ENCODE measurements at places on chromosomes 16 and 17.

GRCh38 chr17:38799501-38800236, at the start of gene PIP4K2B:
Gene PIP4K2B, minus strand, starts transcription at chr17:38799556. Its CDS starts 132 bp downstream, at chr17:38799424.
- DNase-seq: peak; percentile 99

DNA sequence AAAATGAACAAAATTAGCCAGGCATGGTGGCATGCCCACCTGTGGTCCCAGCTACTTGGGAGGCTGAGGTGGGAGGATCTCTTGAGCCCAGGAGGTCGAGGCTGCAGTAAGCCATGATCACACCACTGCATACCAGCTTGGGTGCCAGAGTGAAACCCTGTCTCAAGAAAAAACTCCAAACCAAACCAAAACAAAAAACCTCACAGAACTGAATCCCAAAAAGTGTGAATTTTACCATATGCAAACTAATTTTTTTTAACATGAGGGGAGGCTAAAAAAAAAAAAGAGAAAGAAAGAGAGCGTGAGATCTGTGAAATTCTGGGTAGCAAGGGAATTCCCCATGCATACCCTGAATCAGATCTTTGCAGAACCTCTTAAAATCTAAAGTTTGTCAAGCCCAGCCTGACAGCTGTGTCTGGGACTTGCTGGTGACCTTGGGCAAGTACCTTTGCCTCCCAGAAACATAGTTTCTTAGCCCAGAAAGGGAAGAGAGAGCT, 17.1 kb upstream of the CDH1 start:
- no peak for DNase-seq

DNA sequence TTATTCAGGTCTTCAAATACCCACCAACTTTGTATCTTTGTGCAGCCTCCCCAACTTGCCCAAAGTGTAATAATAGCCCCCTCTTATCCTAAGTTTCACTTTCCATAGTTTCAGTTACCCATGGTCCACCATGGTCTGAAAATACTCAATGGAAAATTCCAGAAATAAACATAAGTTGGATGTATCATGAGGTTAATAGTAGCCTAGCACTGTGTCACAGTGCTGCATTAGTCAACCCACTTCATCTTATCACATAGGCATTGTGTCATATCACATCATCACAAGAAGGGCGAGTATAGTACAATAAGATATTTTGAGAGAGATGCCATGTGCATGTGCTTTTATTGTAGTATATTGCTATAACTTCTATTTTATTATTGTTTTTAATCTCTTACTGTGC, 21.9 kb downstream of the OMG start:
- no peak for DNase-seq

DNA sequence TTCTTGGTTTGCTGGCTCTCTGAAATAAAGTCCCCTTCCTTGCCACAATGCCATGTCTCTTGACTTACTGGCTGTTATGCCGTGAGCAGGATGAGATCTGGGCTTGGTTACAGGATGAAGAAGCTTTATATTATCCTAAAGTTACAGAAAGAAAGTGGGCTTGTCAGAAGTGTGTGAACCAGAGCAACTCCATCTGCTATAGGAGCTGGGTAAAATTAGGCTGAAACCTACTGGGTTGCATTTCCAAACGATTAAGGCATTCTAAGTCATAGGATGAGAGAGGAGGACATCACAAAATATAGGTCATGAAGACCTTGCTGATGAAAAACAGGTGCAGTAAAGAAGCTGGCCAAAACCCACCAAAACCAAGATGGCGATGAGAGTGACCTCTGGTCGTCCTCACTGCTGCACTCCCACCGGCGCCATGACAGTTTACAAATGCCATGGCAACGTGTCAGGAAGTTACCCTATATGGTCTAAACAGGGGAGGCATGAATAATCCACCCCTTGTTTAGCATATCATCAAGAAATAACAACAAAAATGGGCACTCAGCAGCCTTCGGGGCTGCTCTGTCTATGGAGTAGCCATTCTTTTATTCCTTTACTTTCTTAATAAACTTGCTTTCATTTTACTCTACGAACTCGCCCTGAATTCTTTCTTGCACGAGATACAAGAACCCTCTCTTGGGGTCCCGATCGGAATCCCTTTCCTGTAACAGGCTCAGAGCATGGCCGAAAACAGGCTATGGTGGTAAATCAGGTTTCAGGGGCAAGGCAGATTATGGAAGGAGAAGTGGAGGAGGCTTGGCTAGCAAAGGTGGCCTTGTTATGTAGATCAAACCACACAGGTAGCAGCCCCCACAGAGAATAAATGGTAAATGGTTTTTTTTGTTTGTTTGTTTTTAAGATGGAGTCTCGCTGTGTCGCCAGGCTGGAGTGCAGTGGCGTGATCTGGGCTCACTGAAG, 81.3 kb upstream of the C16orf82 start:
- no peak for DNase-seq

- no peak for DNase-seq
Measured at GRCh38 chr16:84631886-84632285, 14.0 kb upstream of the COTL1 start.

- no peak for DNase-seq
Measured at GRCh38 chr16:14111713-14112538, 40.8 kb downstream of the MRTFB start.

DNA sequence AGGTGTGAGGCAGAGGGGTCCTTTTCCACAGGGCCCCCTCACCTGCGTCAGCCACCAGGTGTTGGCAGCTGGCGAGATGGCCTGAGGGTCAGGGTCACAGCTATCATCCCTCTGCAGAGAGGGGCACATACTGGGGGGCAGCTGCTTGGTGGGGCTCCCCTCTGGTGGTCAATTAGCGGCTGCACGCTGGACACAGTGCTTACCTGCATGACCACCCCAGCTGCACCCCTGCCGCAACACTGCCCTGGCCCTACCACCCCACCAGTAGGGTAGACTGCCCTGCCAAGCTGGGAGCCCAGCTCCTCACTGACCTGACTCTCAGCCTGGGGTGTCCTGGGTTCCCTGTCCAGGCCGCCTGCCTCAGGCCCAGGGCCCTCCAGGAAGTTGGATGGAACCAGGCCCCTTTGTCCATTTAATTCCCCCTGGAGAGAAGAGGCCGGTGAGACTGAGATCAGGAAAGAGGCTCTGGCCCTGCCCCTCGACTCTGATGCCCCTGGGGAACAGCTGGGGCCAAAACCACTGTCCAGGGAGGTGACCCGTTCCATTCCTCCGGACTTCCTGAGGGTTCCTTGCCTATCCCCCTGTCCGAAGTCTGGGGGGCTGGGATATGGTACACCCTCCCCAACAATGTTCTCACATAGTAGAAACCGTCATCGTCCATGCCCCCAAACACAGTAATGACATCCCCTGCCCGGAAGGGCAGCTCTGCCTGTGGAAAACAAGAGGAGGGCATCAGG, 23.7 kb downstream of the TSPOAP1 start:
- no peak for DNase-seq

DNA sequence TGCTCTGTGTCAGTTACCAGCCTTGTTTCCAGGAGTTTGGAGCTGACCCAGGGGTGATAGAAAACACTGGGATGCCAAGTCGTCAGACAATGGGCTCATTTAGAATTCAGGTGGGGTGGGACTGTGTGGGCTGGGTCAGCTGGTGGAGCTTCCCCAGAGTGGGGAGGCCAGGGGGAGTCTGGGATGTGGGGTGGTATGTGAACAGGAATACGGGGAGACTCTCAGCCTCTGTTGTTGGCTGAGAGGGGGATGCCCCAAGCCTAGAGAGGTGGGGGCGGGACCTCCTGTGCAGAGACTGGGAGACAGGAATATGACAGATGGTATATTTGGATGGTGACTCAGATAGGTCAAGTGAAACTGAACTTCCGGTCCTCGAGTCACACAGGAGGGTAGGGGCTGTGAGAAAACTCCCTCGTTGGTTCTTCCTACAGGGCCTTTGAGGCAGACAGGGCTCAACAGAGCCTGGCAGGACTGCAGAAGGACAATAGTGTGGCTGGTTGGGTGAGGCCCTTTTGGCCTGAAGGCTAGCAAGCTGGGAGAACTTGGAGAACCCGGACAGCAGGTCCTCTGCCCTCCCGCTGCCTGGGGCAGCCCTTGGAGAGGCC, 23.7 kb downstream of the CDH1 start:
- no peak for DNase-seq

- DNase-seq: no peak
Measured at GRCh38 chr17:51778842-51779241, 379.7 kb downstream of the CA10 start.

DNA sequence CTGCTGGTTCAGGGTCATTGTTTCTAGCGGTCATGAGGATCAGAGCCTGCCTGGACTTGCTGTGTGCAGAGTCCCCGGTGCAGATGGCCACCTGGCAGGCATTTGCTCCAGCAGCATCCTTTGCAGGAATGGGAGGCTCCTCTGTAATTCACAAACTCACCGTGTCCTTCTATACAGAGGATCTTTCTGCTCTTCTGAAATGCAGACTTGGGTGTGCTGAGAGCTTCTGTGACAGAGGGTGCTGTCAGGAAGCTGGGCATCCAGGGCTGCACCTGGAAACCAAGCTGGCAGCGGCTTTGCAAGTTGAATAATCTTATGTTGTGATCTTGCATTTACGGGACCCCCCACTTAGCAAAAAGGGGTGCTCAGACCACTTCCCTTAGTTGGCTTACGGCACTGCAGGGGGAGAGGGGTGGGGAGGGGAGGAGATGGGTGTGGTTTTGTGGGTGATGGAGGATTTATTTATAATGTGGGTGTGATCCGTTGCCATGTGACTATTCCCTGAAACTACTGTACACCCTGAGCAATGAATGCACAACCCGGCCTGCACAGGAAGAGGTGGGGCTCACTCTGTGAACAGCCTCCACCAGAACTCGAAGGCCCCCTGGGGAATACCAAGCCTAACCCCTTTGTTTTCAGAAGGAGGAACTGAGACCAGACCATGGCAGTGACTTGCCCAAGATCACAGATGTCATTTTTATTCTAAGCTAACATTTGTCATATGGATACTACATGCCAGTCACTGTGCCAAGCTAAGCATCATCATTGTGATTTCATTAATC, 178.3 kb downstream of the PRKCB start:
- peak; percentile 23 for DNase-seq

DNA sequence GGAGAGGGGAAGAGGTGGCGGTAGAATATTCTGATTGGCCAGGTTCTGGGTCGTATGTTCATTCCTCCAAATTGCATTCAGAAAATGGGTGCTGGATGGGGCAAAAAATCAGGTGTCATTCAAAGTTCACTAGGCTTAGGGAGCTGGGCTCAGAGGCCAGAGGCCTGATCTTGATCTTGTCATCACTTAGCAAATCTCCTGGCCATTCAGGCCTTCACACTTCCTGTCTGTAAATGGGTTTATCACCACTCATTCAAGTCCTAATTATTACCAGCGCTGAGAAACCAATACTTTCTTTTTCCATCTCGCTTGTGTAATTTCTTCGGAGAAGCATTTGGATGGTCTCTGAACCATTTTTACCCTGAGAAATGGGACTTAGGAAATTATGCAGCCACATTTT, 50.8 kb downstream of the BMERB1 start:
- no peak for DNase-seq

- no peak for DNase-seq
Measured at GRCh38 chr16:84995663-84996062, 15.7 kb downstream of the ZDHHC7 start.

DNA sequence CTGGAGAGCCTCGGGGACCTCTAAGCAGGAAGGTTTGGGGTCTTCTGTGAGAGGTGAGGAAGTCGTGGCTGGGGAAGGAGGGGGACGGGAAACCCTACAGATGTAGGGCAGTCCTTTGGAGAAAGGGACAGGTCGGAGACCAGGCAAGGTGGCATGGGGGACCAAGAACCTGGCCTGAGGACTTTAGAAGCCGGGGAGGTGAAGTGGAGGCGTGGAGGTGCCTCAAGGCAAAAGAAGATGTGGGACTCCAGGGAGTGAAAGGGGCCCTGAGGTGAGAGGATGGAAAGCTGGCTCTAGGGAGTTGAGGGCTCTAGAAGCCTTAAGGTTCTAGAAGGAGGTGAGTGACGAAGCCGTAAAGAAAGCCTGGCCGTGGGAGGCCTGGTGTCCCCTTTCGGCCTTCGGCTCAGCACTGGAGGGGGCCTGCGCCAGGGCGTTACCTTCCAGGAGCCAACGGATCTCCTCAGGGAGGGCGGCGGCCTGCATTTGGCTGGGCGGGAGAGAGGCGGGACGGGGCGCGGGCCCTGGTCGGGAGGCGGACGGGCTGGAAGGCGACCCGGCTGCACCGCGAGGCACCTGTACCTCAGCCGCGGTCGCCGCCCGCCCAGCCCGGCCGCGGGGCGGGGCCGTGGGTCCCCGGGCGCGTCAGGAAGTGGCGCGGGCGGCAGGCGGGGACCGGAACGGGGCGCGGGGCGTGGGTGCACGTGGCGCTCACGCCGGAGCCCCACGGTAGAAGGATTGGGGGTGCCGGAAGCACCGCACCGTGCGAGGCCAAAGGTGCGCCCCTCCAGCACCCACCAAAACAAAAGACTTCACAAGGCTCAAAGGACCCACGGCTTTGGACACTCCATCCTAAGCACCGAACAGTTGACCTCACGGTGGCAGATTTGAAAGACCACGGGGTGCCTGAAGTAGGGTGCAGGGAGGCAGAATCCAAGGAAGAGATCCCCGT, at the start of gene SKAP1:
Gene SKAP1 (minus strand): TSS at position 577 of the 949 bp plus-strand sequence.
- DNase-seq: no peak

DNA sequence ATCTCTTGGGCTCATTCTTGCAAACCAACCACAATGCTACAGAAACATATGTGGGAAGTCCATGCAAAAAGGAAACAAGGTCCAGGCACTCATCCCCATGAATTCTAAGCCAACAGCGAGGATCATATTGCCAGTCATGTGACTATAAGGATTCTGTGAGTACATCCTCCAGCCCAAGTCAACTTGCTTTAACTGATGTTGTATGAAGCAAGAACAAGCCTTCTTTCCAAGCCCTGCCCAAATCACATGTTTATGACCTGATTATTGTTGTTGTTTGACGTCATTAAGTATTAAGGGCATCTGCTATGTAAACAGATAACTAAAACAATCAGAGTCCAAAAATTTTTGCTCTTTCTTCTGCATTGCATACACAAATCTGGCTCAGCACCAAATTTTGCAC, 78.2 kb upstream of the MON1B start:
- no peak for DNase-seq

- DNase-seq: no peak
Measured at GRCh38 chr17:73446617-73447016, 134.8 kb upstream of the CDC42EP4 start.

- DNase-seq: no peak
Measured at GRCh38 chr17:6800422-6801027, 24.5 kb downstream of the FBXO39 start.

DNA sequence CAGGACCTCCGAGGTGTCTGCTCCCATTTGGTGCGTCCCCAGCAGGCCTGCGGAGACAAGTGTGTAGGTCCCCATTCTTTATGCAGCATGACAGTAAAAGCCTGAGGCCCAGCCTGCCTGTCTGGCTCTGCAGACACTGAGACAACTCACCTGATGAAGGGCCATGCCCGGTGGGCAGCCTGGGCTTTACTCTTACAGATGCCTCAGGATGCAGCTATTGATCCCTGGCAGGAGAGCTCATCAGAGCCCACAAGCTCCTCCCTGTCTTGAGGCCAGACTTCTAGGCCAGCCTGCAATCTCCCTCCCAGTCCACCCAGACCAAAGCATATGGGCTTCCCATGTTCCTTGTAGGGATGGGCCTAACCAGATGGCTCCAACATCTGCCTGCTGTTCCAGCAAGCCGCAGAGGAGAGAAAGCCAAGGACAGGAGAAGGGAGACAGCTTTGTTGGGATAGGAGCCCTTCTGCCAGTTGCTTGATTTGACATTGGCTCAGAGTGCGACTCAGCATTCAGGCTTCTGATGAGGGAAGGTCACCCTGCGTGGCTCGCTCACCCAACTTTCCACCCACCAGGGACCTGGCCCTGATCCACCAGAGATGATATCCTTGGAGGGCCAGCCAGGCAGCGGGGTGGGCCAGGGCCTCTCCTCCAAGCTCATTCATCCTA, 87.5 kb downstream of the SOCS1 start:
- DNase-seq: no peak

Data from OCI-M1 (cell line).